ENCODE measurements at places on chromosomes 1 and 21.

- DNase-seq = no peak
Observed at GRCh38 chr1:41658431-41659158, 174.1 kb upstream of the EDN2 start.

- DNase-seq = no peak
Observed at GRCh38 chr1:235854347-235854746, 12.4 kb downstream of the LYST start.

GRCh38 chr1:172383536-172383935, 36.9 kb upstream of the C1orf105 start:
- DNase-seq = no peak

DNA sequence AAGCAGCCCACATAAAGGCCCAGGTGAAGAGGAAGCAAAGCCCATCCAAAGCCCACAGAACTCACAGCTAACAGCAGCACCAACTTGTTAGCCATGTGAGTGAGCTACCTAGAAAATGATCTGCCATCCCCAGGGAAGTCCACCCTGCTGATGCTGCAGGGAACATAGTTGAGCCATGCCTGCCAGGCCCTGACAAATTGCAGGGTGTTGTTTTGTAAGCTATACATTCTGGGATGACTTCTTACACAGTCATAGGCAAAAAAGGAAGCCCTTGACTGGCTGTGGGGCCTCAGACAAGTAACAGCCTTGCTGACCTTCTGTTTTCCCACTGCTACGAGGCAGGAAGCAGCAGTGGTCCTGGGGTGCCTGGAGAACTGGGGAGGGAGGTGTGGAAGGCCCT, 262.7 kb downstream of the MATN1 start:
- no peak for DNase-seq

DNA sequence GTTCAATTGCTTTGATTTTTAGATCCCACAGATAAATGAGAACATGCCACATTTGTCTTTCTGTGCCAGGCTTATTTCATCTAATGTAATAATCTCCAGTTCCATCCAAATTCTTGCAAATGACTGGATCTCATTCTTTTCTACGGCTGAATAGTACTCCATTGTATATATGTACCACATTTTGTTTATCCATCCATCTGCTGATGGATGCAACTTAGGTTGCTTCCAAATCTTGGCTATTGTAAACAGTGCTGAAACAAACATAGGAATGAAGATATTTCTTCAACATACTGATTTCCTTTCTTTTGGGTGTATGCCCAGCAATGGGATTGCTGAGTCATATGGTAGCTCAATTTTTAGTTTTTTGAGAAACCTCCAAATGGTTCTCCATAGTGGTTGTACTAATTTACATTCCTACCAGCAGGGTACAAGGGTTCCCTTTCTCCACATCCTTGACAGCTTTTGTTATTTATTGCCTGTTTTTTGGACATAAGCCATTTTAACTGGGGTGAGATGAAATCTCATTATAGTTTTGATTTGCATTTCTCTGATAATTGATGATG, 344.4 kb downstream of the KCTD3 start:
- no peak for DNase-seq

GRCh38 chr1:112807117-112807516, 92.0 kb upstream of the PPM1J start:
- DNase-seq = no peak

GRCh38 chr1:110040548-110040947, 6.1 kb downstream of the STRIP1 start:
- DNase-seq = no peak

DNA sequence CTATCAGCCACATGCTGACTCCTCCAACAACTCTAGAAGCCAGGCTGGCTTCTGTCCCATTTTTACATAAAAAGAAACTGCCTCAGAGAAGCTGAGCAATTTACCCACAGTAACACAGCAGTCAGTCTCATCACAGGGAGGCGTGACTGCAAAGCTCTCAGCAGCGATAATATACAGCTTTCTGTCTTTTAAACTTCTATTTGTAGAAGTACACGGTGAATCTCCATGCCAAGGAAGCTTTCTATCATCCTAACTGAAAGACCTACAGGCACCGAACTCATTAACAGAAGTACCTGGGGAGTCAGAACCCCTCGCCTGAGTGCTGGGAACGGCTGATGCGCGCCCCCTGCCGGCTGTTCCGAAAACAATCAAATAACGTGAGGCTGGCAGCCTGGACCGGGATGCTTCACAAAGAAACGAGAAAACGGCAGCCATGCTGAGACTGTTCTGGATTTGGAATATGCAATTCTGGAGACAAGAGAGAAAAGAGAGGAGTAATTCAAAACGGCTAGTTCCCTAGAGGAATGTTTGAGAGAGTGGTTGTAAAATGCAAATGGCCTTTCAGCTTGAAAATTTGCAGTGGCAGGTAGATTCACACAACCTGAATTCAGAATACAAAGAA, 43.5 kb upstream of the RAB4A start:
- DNase-seq = no peak

DNA sequence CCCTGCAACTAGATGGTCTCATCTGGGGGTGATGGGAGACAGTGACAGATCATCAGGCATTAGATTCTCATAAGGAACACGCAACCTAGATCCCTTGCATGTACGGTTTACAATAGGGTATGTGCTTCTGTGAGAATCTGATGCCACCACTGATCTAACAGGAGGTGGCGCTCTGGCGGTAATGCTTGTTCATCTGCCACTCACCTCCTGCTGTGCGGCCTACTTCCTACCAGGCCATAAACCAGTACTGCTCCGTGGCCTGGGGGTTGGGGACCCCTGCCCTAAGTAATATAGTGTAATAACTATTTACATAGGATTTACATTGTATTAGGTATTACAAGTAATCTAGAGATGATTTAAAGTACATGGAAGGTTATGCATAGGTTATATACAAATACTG, 134.9 kb downstream of the CLEC20A start:
- no peak for DNase-seq

GRCh38 chr1:182622901-182623528, 18.8 kb upstream of the RGS16 start:
- no peak for DNase-seq

DNA sequence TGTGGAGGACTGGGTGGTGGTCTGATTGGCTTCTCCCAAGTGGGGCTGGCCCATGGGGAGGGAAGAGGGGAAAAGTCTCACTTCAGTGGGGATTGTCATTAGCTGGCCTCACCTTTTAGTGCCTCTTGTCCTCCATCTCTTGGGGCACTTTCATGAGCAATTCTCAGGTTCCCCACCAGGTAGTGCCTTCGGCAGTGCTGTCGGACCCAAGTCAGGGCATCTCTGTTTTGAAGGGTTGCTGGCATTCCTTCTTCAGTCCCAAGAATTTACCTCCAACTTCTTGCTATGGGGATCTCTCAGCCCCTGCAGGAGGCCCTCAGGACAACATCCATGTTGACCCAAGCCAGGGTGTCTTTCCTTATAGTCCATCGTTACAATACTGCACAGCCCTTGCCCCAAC, 54.7 kb upstream of the F3 start:
- DNase-seq = no peak

DNA sequence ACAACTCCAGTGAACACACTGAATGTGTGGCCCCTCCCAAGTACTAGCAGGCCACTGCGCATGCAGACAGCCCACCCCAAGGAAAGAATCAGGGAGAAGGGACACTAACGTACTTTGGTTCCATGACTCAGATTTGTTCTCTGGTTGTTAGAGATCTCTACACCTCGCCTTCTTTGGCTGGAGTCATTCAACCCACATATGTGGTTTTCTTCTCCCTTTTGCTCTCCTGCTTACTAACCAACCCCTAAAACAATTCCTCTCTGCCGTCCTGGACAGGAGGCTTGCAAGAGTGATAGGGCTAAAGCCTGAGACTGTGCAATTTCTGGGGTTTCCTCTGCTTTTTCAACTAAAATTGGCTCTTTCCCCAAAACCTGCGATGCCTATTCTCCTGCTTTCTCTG, 5.7 kb upstream of the CD48 start:
- no peak for DNase-seq

DNA sequence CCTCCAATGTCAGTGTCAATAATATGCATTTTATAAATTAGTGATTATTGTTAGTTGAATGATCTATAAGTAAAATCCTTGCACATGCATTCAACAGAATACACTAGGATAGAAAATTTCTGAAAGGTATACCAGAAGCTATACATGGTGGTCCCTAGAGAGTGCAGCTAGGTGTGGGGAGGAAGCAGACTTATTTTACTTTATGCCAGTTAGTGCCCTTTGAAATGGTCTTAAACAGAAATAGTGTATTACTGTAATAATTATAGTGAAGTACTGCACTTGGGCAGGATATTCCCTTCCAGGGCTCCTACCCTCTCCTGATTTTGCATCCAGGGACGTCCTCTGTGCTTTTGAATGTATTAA, 23.2 kb upstream of the WDR26 start:
- no peak for DNase-seq

GRCh38 chr1:235052067-235053008, 76.3 kb downstream of the TOMM20 start:
- no peak for DNase-seq

DNA sequence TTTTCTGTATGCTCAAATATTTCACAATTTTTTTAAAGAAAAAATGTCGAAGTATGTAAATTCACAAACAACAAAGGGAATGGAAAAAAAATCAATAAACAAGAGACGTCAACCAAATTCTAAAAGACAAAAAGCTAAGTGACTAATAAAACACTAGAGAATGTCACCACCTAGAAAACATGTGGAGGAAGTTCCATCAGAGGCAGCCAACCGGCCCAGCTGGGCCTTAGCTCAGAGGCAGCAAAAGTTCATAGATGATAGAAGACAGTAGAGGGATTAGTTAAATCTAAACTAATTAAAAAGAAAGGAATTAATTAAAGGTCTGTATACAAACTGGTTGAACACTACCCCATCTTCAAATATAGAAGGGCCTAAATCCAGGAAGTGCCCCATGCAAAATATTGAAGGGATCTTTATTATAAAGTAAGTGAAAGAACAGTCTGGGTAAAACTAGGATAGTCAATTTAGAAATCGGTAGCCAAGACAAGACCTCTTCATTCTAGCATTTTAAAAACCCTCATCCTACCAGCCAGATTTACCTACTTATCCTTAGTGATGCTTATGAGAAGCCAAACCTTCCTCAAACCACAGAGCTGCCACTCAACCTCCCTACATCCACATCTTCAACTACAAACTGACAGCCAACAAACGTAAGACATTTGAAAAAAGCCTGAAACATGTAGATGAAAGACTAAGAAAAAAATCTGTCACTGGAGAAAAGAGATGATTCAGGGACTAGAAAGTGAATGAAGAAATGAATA, 23.7 kb downstream of the MRPL39 start:
- no peak for DNase-seq

DNA sequence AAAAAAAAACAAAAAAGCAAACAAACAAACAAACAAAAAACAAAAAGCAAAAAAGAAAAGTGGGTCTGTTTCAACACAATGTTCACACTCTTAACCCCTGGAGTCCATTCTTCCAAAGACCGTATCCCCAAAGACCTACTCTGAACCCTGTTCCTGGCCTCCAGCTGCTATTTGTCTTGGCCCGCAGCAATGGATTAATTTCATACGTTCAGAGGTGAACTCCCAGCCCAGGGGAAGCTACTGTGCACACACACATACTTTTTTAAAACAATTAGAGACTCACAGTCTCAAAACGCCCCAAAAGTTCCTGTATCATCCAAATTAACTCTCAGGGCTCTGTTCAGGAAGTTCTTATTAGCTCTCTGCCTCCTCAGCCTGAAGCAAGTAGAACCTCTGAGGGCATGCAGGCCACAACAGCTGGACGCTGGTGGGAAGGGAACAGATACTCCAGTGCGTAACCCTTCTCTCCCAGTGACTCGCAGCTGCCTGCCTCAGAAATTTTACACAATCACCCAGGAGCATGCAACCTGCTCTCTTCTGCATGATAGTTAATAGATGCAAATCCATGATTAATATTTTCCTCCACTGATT, 395.4 kb downstream of the RRAGC start:
- DNase-seq = no peak

GRCh38 chr1:232611834-232612233, 18.1 kb downstream of the SIPA1L2 start:
- DNase-seq = no peak

GRCh38 chr21:29390778-29391177, 92.1 kb downstream of the BACH1 start:
- DNase-seq = no peak

GRCh38 chr1:109775398-109775797, 11.7 kb upstream of the EPS8L3 start:
- DNase-seq = no peak

GRCh38 chr1:34371829-34372532, 195.3 kb downstream of the C1orf94 start:
- DNase-seq = no peak

- no peak for DNase-seq
Observed at GRCh38 chr1:192967901-192968300, 91.3 kb downstream of the UCHL5 start.

DNA sequence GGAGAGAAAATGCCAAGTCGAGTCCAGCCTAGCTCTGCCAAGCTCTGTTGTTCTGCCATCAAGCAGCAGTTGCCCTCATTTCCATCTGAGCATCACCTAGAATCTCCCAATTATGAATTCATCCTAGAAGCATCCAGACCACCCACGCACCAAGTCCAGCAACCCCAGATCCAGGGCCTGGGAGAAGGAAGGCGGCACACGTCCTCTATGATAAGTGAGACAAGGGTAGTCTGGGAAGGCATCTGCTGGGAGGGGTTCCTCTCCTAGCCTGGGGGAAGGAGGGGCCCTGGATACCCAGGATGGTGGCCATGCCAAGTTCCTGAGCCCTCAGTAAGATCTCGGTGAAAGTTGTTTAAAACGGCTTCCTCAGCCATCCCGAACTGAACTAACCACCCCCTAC, 70.7 kb downstream of the VWA5B1 start:
- DNase-seq = no peak

GRCh38 chr1:100164216-100164615, 13.8 kb downstream of the LRRC39 start:
- DNase-seq = no peak

DNA sequence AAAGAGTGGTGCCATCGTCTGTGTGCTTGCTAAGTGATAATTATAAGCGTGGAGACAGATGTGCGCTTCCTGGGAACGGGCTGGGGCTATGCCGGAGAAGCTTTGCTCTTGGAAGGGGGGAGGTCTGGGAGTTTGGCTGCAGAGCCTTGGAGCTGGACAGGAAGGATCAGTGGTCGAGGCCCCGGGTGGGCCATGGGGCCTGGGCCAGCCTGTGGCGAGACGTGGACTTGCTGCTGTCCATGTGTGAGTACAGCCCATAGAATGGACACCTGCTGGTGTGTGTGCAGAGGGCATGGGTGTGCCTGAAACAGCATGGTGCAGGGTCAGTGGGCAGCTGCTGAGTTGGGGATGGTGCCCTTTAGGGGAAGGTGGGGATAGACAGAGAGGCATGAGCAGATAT, 121.3 kb downstream of the PCBP3 start:
- DNase-seq = no peak

DNA sequence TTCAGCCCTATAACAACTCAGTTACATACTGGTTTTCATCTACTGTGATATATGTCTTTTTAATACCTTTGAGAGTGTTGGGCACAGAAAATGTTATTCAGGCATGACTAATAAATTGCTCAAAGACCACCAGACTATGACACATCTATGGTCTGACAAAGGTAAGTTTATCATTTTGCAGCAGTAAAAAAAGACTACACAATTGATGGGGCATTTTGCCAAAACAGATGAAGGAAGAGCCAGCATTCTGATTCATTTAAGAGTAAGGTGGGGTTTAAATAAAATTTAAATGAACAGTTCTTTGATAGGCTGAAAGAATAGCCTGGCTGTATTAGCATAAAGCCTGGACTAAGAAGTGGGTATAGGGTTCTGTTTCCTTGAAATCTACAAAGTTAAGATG, 8.8 kb upstream of the RNPC3 start:
- DNase-seq = no peak

Measured in SIG-M5 (cell line).